ENCODE measurements at places on chromosomes 6 and 20.

GRCh38 chr6:130163266-130163665 lies 59.5 kb downstream of the SAMD3 start:
- no peak for DNase-seq

DNA sequence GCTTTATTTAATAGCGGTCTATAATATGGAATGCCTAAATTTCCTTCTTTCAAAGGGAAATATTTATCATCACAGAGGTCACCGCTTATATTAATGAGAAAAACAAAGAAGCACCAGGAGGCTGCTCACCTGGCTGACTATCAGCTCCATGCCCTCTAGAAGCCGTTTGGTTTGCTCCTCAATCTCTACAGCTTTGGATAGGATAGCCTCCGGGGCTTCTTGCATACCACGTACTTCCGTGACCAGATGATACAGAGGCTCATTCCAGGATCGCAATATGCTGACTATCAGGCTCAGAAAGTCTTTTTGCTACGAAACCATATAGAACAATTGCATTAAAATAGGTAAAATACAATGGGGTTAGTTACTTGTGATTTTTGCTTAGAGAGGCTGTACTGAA lies 6.8 kb downstream of the PRL start:
- no peak for DNase-seq

DNA sequence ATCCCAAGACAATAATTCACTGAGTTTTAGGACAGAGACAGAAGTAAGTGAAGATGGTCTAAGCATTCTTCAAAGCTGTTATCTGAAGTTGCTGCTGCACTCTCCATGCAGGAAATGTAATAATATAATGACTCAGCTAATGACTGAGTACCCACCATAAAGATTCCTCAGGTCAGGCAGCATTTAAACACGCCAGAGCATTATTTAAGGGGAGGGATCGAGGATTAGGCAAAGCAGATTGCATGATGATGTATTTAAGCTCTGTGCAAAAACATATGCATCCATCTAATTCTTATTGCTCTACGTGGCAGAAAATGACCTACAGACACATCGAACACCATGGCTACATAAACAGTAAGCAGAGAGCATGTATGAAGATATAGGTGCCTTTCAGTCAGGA lies 216.4 kb downstream of the UNC5CL start:
- DNase-seq: no peak

- no peak for DNase-seq
Observed at GRCh38 chr6:40743226-40743625, 156.1 kb upstream of the LRFN2 start.

GRCh38 chr20:19381947-19382346 lies 169.5 kb downstream of the SLC24A3 start:
- no peak for DNase-seq

DNA sequence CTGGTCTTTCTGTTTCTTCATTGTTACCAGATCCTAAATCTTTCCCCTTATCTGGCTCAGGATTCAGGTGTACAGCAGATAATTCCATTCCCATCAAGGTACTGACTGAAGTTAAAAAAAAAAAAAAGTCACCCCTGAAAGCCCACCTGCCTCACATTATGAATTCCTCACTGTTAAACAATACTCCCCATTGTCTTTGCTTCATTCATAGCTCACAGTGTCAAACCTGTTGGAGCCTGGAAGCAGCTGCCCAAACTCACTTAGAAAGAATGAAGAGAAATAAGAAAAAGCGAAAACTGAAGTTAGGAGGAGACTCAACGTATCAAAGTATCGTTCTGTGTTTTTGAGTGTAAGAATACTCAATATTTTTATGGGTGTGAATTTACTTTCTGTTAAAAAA lies 1.8 kb upstream of the DCBLD1 start:
- no peak for DNase-seq

All from common myeloid progenitor, CD34-positive (primary cell).